ENCODE measurements at places on chromosomes 7 and 10.
A peak's percentile ranks its signal among the peaks of the same experiment; 100 is the strongest.

DNA sequence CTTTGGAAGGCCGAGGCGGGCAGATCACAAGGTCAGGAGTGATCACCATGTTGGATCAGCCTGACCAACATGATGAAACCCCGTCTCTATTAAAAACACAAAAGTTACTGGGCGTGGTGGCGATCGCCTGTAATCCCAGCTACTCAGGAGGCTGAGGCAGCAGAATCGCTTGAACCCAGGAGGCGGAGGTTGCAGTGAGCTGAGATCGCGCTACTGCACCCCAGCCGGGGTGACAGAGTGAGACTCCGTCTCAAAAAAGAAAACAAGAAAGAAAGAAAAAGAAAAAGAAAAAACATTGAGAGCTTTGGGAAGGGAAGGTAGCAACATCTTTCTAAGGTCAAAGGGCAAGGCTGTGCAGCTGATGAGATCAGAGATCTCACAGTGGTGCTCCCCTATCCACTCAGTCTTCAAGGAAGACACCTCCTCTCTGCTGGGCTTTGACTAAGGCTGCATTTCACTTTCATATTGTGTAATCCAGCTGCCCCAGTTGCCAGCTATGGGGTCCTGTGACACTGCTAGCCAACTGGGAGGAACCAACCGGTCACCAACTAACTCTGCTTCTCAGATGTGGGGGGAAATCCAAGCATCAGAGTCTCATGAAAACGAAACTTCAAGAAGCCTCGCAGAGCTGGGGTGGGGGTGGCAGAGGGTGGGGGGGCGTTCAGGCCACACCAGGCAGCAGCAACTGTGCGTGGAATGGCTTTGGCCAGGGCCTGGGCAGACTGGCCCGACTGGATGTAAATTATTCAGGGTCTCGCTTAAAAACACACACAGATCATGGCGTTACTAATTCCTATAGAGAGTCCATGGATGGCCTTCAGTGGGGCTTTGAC, 1.5 kb downstream of the IL15RA start:
- DNase-seq = peak; percentile 39

DNA sequence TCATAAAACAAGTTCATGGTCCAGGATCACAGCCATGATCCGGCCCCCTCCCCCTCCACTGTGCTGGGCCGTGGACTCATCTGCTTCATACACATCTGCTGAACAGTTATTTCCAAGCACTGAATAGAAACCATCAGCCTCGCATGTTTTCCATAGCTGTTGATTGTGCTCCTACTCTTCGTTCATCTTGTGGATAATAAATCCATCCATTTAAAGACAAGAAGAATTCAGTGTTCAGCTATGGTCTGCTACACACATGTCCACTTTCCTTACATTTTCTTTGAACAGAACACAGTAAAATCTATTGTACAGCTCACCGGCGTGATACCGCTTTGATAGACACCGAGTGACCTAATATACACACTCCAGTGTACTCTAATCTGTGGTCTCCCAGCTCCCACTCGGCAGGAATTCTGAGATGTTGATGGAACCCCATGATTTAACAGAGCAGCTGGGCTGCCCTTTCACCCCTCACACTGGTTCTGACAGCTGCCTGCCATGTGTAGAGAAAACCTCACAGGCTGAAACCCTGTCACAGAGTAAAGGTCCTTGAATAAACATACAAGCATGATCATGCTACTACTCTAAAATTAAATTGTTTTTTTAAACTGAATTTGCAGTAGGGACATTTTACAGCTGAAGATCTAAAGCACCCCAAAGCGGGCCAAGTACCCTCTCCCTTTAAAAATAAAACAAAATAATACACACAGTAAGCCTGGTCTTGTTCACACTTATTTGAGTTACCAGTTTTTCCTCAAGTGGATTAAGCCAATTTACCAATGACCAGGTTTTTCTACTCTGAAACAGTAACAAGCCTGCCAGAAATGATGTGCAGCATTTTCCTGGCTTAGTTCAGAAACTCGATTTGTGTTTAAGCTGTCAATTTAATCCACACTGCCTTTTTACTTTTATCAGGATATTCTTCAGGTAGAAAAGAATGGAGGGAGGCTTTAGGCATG, 95.1 kb upstream of the FZD1 start:
- DNase-seq = no peak

- DNase-seq = no peak
Measured at GRCh38 chr7:45450571-45451204, 123.5 kb upstream of the ADCY1 start.

GRCh38 chr7:2478399-2478785, 2.2 kb upstream of the GRIFIN start:
- peak; percentile 69 for DNase-seq

DNA sequence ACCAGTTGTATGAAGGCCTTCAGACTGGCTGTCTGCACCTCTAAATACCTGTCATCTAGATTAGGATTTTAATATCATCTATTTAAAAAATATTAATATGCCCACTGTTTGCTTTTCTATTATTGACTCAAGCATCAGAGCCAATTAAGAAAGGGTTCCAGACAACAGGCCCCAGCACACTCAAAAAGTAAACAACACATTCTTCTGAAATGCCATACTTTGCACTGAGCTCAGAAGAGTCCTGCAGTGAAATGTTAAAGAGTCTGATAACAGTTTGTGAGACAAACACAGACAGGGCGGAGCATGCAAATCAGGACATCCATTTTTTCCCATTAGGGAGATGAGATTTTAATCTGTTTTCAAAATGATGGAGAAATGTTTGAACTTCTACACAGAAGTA, 45.9 kb upstream of the KLF6 start:
- no peak for DNase-seq

DNA sequence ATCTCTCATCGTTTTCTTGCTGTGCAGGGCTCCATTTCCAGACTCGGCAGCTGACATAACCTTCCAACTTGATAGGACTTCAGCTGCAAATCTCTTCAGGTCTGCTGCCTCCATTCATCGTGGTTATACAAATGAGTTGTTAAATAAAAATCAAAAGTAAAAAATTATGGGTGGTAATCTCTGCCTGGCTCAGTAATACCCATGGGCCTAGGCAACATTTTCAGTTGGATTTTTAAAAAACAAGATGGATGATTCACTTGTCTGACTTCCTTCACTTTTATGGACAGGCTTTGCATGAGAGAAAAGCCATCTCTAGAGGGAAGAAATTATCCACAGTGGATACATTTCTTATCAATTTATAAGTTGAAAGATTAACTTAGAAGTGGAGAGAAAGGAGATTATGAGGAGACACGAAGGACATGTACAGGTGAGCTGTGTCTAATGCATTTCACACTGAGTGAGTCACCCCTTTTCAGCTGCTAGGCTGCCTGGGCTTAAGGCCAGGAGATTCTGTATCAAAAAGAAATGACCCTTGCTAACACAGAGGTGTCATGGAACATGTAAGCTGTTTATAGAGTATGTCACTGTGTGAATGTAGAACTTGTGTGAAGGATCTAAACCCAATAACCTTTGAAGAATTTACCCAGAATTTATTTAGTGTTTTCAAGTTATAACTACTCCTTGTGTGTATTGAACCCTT, 495.1 kb downstream of the AUTS2 start:
- no peak for DNase-seq

DNA sequence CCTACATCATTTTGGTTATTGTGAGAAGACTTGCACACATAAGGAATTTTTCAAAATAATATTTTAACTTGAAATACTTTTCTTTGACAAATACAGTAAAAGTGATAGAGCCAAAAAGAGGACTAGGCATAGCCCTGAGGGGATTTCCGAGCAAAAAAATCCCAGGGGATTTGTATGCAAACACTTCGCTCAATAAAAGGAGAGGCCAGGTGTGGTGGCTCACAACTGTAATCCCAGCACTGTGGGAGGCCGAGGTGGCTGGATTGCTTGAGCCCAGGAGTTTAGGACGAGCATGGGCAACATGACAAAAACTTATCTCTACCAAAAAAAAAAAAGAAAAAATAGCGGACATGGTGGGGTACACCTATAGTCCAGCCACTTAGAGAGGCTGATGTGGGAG, 193.0 kb downstream of the PCDH15 start:
- DNase-seq = no peak

DNA sequence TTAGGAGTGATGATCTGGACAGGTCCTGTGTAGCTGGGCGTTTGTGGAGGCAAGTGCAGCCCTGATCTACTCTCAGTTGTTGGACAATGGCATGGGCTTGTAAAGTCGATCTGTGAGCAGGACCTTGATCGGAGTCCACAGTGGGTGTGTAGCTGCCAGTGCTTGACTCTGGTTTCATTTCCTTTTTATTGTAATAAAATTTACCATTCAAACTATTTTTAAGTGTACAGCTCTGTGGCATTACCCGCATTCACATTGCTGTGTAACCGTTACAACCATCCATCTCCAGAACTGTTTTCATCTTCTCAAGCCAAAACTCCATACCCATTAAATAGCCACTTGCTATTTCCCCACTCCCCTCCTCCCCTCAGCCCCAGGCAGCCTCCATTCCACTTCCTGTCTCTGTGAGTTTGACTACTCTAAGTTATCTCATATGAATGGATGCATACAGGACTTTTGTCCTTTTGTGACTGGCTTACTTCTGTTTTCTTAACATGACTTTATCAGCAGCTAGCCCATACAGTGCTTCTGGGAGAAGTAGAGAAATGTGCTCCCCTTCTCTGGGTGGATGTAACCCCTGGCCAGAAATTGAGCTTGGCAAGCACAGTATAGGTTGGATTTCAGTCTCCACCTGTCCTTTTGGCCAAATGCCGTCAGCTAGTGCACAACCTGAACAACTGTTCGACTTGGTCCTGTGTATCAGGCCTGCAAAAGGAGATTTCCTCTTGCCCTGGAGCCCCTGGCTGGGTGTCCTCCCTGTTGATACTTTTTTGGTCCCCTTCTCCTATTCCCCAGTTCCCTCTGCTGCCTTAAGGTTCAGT, 180.0 kb downstream of the LRMDA start:
- no peak for DNase-seq

DNA sequence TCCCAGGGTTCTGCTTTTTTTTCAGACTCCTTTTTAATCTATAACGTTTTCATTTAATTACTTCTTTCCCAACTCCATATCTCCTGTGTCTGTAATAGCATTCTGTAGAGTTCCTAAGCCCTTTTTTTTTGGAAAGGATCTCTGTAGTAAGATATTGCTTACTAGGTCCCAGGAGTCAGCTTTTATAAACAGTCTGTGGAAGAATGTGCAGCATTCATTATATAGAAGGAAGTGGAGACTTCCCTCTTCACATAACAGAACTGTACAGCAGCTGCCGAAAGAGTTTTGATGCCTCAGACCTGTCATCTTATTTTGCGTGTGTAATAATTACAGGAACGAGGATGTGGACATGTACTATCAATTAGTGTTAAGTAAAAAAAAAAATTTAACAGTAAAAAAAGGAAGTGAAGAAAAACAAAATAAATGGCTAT, 7.4 kb upstream of the STEAP4 start:
- DNase-seq = no peak
